Ureter (tissue), 1 donor: ENCODE measurements at places on chromosomes 11 and 22. TPM values are rescaled to one million over a fixed set of nuclear protein-coding genes. Genes with fewer than 3 reads are reported as not detected.

DNA sequence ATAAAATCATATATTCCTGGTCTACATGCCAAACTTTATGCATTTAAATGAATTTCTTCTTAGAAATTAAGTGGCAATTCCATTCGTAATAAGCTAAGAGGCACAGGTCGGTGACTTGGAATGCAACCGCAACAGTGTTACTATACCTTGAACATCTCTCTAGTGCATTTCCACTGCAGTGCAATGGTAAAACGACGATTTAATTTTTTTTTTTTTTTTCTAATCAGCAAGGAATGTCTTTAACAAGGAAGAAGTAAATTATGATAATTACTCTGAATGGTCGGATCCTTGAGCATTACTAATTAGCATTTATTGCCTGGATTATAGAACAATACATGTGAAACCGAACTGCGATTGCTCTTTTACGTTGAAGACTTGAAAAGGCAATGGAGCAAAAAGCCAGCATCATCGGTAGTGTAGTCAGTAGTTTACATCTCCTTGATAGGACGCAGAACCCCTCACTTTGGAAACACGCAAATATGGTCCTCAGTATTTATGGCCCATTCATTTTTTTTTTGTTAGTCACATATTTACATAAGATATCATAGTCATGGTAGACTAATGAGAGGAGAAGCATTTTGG is 20.2 kb downstream of the BLID start:
- no peak for DNase-seq

Gene COA4
- total RNA-seq = 89.5 TPM

DNA sequence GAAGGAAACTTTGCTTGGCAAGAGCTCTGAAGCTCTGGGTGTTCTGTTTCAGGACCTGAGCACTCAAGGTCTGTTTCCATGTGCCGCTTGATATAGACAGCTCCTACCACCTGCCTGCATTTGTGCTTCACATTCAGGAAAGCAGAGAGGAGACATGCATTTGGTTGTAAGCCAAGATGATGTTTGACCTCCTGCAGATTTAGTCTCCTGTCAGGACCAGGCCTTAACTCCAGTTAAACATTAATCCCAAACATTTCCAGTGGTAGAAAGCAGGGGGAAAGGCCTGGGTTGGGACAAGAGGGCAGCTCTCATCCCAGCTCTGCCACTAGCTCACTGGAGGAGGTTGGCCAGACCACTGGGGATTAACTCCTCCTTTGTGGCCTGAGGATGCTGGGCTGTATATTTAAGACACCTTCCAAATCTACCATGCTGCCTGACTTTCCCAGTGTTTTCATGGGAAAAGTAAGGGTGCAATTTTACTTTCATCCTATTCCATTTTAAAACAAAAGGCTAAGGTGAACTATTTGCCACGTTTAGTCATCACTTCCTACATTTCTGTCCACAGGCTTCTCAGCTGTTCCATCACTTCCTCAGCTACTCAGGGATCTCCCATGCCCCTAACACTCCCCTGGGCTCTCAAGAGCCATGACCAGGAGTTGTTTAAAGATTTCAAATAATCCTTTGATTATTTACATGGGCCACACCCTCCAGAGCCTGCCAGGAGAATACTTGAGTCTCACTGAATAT is 80.9 kb downstream of the INSC start:
- DNase-seq = no peak

- no peak for DNase-seq
Measured at GRCh38 chr11:76598426-76598839, 72.1 kb downstream of the LRRC32 start.

- DNase-seq = no peak
Measured at GRCh38 chr22:37320726-37321677, 38.7 kb downstream of the CYTH4 start.

DNA sequence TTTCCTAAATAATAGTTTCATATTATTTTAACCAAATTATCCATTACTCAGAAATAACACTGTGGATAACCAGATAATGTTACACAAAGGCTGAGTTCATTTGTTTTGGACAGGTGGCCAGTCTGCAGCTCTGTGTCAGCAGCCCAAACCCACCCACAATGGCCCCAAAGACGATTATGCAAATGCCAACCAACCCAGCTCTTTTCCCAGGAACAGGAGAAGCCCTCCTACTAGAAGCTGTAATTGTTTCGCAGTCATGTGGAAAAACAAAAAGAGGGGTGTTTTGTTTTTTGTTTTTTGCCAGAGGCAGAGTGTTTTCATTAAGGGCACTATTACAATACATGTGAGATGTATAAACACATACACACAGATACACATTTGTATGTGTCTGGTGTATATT is 102.1 kb downstream of the FCHSD2 start:
- DNase-seq = no peak

Gene MPZL3
- total RNA-seq = 7.9 TPM

Gene KRTAP5-8
- total RNA-seq = 5.0 TPM

DNA sequence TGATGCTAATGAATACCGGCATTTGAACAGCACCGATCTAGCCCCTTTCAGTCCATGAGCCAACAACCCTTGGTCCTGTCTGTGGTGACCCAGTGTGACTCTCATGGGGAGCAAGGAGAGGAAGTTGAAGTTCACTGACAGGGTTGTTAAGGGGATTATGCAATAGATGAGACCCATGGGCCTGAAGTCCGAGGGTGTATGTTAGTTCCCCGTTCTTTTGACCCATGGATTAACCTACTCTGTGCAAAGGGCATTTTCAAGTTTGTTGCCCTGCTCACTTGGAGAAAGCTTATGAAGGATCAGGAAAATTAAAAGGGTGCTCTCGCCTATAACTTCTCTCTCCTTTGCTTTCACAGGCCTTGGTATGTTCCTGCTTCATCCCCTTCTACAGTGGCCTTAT is 4.9 kb downstream of the PNPLA3 start:
- DNase-seq = no peak

DNA sequence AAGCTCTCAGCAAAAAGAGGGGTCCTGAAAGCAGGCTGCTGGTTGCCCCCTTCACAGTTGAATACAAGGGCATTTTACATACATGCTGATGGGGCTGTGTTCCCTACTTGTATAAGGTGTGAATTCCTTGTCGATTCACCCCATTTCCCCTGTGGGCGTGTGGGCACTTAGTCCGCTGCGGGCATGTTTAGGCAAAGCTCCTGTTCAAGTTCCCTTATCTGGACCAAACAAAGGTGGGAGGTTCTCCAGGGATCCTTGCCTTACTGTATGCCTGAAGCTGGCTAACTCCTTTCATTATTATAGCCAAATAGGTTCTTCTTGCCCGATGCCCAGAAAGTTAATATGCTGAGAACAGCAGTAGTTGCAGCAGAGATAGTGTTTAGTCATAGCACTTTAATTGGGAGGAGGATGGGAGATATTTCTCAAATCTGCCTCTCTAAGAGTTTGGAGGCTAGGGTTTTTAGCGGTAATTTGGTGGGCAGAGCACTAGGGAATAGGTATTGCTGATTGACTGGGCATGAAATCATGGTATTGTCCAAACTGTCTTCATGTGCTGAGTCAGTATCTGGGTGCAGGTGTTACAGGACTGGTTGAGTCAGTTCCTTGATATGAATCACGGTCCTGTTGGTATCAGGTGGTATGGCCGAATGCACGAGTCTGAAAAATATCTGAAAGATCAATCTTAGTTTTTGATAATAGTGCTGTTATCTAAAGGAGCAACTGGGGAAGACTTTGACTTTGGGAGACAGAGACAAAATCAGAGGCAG is 32.7 kb downstream of the METTL15 start:
- no peak for DNase-seq

Gene OR52H1
- total RNA-seq = 0.73 TPM

Gene CCDC116
- 0.57 TPM for total RNA-seq

Gene HEPACAM
- 0.68 TPM for total RNA-seq

- DNase-seq = no peak
Measured at GRCh38 chr11:29527391-29527936, 489.4 kb downstream of the KCNA4 start.

Gene MS4A12
- not detected for total RNA-seq

Gene PPME1
- total RNA-seq = 63.2 TPM

Gene KRTAP5-11
- total RNA-seq = not detected

DNA sequence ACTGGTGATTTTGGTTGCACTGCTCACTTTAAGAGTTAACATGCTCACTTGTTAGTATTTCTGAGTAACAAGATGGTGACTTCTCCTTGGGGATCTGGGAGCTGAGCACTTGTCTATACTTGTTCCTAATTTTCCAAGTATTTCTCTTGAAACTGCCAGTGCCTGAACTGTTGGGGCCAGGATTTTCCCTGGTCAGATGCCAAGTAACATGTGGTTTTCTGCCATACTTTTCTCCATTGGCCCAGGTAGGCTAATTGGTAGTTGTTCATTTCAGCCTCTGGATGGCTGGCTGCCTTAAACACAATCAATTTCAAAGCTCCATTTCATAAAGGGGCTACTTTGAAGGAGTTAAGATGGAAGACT is 35.0 kb downstream of the RNF141 start:
- DNase-seq = no peak

GRCh38 chr22:17120281-17120680 is 879 bp downstream of the TMEM121B start:
- DNase-seq = no peak

DNA sequence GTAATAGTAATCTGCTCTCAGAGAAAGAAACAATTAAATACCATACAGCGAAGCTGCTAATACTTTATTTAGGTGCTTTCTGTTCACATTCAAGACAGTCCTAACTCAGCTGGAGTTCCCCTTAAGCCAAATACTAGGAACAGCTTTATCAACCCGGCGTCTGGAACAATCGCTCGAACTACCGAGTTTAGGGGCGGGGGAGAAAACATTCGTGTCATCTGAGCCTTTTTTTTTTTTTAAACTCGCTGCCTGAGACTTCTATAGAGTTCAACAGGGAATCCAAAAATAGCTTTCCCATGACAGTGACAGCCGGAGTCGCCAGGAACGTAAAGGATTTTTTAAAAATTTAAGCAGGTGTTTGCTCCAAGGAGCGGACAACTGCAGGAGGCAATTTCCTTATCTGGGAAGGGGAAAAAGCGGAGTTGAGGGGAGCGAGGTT is 852 bp downstream of the TRAF6 start:
- DNase-seq = no peak

DNA sequence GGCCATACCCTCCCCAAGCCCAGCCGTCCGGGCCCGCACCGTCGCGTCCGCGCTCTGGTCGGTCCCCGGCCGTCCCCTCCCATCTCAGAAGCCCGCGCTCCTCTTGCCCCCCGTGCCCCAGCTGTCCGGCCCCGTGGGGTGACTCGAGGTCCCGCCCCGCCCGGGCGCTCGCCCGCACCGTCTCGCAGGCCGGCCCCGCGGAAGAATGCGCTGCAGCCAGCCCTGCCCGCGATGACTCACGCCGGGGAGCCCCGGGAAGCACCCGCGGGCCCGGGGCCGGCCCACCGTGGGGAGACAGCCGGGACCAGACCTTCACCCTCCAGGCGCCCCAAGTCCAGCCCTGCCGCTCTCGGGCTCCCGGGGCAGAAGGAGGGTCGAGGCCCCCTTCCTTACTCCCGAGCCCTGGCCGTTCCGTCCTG is 320 bp upstream of the PHLDA2 start:
- no peak for DNase-seq

- no peak for DNase-seq
Measured at GRCh38 chr22:43789452-43789851, 22.7 kb downstream of the EFCAB6 start.

GRCh38 chr11:85247797-85248196 is 379.3 kb downstream of the DLG2 start:
- DNase-seq = no peak

Gene RAB36
- total RNA-seq = 21.5 TPM

DNA sequence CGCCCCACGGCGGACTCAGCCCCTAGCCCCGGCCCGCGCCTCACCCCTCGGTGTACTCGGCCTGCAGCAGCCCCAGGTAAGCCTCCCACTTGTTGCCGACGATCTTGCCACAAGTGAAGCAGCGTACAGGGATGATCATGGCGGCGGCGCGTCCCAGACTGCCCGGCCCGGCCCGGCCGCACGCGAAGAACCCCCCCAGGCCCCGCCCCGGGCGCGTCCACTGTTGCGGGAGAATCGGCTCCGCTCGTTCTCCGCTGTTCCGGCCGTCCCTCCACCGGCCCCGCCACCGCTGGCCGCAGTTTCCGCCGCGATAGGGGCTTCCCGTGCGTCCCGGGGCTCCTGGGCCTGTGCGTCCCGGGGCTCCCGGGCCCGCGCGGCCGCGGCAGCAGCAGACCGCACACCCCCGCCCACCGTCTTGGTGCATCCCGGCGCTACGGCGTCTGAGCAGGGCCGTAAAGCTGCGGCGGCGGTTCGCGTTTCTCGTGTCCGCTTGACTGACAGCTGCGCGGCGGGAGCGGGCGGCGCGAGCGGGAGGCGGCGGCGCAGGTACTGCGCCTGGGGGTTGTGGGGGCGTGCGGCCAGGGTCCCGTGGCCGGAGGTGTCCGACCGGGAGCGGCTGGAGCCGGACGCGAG is at the start of the genes POLR2L and TSPAN4:
POLR2L (minus strand) TSS at position 160 of the 633 bp plus-strand sequence; CDS start at position 139, 21 bp downstream.
TSPAN4 (plus strand) TSS at position 483 of the 633 bp plus-strand sequence. CDS start 7,453 bp downstream, outside the sequence.
- DNase-seq = peak; percentile 90

DNA sequence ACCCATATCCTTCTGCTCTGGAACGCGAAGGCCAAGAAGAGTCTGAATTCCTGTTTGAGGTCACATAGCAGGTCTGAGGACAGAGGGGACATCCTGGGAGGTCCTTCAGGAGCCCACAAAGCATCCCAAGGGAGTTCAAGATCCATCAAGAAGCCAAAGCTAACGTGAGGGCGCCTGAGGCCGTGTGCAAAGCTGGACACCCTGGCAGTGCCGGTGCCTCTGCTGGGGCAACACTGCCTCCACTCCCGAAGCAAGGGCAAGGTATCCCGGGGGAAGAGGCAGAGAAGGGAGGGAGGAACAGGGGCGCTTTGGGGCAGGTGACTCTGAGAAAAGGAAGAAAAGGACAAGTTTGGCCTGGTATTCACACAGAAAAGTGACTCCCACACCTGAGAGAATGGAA is 50.3 kb upstream of the CDON start:
- no peak for DNase-seq
